ENCODE measurements at places on chromosomes 1 and 21.

DNA sequence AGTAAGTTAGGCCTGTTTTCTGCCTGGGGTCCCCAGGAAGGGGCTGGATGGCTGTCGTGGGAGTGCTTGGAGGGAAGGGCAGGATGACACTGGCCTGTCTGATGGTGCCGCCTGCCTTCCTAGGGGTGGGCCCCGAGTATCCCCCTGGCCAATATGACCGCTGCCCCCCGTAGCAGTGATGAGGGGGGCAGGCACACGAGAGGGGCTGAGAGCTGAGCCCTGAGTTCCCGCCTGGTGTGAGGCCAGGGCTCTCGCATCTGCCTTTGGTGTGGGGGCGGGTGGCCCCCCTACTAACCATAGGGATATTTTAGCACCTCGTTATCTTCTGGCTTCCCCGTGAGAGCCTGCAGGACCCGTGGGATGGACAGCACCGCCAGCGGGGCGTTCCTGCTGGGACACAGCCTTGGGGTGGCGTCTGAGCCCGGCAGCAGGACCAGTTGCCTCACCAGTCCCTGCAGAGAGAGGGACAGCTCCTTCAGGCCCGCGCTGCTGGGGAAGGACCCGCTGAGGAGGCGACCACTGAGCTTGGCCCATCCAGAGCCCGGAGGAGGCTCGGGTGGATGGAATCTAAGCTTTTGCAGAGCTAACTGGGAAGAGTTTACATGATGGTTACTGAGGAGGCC is 10.4 kb downstream of the KRTAP10-1 start:
- no peak for DNase-seq

GRCh38 chr1:230563591-230563990 is 78.7 kb upstream of the COG2 start:
- DNase-seq: no peak

DNA sequence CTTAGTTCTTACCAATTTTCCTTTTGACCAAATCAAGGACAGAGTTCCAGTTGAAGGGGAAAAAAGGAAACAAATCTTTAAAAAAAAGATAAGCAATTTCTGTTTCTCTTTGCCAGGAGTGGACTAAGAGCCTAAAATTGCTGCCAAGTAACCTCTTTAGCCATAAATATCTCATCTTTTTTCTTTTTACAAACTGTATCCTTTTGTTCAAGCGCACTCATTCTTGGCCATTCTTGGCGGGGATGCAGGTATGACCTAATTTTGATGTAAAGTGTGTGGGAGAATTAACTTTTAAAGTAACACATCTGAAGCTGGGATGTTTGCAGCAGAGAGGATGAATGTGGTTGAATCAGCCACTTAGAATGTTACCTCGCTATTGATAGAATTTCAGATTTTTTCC is 13.4 kb upstream of the KIF1B start:
- no peak for DNase-seq

- no peak for DNase-seq
Observed at GRCh38 chr1:66931590-66931989, 6.8 kb downstream of the MIER1 start.

- no peak for DNase-seq
Observed at GRCh38 chr1:201068976-201069375, 43.2 kb downstream of the CACNA1S start.

DNA sequence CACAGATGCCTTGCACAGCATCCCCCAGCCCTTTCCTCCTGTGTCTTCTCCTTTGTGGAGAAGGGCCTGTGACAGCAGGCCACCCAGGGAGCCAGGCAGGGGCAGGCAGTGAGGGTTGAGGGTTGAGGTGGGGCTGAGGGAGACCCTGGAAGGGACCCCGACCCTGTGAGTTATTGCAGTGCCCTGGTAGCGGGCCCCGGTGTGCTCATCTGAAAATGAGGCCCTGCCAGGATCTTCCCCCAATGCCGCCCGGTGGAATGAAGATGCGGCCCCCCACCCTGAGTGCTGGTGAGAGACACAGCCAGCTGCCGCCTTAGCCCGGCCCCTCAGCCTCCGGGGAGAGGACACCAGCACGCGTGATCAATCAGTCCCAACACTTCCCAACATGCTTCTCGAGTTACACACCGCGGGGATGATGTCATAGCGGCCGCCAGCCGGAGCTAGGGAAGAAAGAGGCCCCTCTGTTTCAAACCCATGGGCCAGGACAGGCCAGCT is 36.2 kb upstream of the ACTRT2 start:
- no peak for DNase-seq

DNA sequence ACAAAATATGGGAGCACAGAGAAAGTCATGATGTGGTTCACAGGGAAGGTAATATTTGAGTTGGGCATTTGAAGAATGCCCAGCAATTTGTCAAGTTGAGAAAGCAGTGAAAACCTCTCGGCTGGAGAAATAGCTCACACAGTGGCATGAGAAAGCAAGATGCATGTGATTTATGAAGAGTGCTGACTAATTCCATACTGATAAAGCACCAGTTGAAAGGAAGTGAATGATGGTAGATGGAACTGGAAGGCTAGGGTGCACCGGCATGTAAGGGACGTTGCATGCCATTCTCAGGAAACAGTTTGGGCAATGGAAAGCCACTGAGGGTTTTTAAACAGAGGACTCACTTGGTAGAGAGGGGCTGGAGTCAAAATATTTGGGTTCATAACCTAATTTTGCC is 53.5 kb upstream of the MTF2 start:
- no peak for DNase-seq

DNA sequence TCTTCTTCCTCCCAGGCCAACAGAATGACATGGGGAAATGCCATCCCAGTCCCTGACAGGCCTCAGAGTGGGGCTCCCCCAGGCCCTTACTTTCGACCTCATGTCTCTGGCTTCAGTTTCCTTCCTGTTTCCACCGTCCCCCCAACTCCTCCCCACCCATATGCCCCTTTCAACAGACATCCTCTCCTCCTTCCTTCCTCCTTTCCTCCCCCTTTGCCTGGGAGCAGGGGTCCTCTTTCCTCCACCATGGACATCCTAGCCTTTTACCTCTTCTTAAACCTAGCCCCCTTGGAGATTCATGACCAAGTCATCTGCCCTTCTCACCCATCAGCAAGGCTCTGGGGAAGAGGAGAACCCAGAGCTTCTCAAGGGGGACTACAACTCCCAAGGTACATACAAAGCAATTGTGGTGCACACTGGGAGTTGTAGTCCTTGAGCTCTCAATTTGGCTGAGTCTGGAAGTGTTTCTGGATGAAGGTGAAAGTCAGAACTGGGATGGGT is 4.0 kb downstream of the ZBTB7B start:
- DNase-seq: no peak

- no peak for DNase-seq
Observed at GRCh38 chr1:104136621-104137020, 386.9 kb downstream of the AMY1C start.

DNA sequence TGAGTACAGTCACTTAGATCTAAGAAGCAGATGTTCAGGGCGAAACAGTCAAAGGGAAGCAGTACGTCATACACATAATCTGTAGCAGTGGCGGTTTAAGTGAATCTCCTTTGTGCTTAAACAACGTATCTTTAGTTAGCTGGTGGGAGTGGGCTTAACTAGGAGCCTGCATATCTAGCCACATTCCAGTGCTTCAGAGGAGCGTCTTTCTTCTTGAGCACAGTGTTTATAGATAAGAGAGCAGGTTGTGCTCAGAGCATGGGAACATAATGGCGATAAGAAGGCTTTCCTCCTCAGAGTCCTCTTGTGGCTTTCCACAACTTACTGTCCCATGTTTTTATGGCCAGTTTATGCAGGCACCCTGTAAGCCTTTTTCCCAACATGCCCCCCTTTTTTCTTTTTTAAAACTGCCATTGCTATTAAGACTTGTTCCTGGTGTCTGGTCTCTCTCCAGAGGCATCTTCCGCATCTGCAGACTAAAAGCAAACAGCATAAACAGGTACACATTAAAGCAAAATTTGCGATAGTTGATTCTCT is 3.2 kb downstream of the DAP3 start:
- DNase-seq: no peak

DNA sequence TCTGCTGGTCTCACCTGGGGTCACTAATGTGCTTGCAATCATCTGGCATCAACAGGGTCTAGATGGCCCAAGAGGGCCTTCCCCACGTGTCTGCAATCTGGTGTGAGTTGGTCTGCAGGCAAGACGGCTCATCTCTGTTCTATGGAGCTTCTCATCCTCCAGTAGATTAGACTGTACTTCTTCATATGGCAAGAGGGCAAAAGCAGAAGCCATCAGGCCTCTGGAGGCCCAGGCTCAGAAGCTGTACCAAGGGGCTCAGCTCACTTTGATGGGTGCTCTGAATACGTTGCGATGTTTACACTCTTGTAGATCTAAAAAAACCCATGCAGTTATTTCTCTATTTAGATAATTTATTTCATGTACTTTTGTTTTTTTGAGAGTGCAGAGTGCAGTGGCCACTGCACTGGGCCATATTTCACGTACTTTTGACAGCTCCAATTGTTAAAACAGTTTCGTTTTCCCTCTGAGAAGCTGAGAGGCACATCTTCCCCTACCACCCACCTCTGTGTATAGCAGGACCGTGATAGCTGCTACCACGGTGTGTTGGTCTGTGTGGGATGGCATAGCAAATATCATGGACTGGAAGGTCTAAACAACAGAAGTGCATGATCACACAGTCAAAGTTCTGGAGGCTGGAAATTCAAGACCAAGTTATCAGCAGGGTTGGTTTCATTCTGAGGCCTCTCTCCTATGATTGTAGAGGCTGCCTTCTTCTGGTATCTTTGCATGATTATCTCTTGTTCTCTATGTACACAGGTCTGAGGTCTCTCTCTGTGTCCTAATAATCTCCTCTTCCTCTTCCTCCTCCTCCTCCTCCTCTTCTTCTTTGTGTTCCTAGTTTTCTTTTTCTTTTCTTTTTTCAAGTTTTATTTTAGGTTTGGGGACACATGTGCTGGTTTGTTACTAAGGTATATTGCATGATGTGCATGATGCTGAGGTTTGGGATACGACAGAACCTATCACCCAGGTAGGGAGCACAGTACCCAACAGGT is 17.0 kb downstream of the CITED4 start:
- no peak for DNase-seq

- no peak for DNase-seq
Observed at GRCh38 chr1:118148034-118148433, 37.0 kb downstream of the SPAG17 start.

GRCh38 chr1:172024516-172024915 is 183.2 kb downstream of the DNM3 start:
- no peak for DNase-seq

DNA sequence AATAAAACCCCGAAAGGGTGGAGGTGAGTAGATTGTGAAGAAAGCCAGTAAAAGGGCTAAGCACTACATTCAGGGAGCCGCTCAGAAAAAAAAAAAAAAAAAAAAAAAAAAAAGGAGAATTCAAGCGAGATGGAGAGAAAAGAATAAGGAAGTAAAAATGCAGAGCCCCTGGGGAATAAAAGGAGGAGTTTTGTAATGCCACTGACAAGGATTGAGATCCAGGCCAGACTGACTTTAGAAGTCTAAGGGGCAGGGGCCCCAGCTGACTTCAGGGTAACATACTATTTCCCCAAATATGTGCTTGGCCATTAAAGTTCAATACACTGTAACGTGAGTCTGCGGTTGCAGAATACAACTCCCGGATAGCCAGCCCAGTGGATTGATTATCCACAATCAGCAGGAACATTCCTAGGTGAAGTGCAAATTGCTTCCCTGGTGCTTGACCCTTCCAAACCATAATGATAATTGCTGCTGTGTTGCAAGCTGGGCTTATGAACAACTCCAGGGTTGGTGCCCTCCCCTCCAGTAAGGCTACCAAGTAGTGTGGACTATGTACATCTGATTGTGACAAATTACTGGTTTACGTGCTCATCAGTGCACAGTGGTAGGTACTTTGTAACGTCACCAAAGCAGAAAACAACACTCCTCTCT is 30.7 kb upstream of the RRP15 start:
- no peak for DNase-seq

GRCh38 chr1:85656256-85656655 is 52.0 kb downstream of the ZNHIT6 start:
- no peak for DNase-seq

DNA sequence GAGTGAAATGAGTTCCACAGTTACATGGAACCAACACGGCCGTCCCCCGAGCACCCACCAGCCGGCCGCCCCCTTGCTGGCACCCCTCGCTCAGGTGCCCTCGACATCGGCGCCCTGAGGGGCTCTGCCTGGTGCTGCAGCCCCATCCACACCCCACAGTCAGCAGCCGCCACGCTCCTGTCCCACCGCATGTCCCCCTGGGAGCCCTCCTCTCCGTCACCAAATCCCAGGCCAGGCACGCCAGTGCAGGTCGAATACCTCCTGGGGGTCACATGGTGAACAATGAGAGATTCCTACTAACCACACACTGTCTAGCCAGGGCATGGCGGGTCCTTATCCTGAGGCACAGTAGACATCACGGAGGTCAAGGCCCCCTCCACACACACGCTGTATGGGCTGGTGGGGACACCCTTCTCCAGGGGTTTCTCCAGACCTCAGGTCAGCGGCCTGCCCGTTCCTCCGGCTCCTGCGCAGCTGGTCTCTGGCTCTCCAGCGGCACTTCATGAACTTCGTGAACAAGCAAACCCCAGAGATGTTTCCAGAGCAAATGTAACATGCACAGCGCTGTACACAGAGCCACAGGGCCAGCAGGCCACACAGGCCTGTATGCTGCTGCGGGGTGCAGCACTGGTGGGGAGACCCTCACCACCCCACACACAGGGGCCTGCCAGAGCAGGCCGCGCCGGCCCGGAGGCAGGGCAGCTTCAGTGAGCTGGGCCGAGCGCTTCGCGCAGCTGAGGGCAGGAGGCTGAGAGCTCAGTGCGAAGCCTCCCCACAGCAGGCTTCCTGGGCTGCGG is 21.8 kb downstream of the POFUT2 start:
- DNase-seq: no peak

DNA sequence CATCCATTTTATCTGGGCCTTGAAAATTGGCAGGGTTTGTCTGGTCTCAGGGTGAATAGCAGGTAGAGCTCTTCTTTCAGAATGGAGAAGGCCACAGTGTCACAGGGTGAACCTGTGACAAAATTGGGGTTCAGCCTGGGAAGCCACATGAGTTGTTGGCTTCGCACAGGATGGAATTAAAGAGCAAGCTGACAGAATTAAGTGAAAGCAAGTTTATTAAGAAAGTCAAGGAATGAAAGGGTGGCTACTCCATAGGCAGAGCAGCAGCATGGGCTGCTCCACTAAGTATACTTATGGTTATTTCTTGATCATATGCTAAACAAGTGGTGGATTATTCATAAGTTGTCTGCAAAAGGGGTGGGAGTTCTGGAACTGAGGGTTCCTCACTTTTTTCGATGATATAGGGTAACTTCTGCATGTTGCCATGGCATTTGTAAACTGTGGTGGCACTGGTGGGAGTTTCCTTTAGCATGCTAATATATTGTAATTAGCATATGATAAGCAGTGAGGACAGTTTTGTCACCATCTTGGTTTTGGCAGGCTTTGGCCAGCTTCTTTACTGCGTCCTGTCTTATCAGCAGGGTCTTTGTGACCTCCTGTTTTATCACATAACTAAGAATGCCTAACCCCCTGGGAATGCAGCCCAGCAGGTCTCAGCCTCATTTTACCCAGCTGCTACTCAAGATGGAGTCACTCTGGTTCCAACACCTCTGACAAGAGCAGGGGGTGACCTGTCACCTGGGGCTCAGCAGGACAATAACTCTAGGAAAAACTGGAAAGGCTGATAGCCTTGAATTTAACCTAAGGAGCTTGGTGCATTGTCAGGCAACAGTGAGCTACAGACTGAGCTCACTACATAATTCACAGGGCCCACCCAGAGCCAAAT is 5.1 kb downstream of the IFNAR2 start:
- DNase-seq: no peak

GRCh38 chr1:18463984-18464664 is 16.6 kb upstream of the KLHDC7A start:
- no peak for DNase-seq

GRCh38 chr1:18332576-18332975 is 148.2 kb upstream of the KLHDC7A start:
- DNase-seq: no peak

- no peak for DNase-seq
Observed at GRCh38 chr1:208741296-208741695, 497.1 kb upstream of the PLXNA2 start.
